ENCODE measurements at places on chromosomes 4 and X.

- H3K4me3 ChIP-seq: no peak overlapping the region
- peaks cover 9% of the 10 kb centered on the region for H3K4me1 ChIP-seq
- no peaks in the 10 kb centered on the region for H3K27me3 ChIP-seq
- no peaks in the 10 kb centered on the region for H3K36me3 ChIP-seq
These were observed 8.7 kb downstream of the GUCY2F start for GRCh38 chrX:109472939-109473735.

DNA sequence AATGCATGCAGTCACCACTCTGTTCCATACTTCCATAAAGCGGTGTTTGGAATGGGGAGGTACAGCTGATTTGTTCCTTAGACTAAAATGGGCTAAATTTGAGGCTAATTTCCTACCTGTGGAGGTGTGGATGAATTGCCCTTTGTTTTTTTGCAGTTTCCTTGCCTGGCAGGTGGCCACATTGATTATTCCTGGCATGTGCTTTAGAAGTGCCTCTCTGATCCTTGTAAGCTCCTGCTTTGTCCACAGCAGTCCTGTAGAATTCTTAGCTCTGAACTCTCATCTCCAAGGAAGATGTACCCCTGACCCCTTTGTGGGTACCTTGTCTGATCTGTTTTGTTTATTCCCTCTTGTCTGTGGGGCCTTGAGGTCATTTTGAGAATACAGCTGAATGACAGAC lies 136.8 kb downstream of the ADGRL3 start:
- no peaks in the 10 kb centered on the region for H3K27me3 ChIP-seq
- H3K36me3 ChIP-seq: no peaks in the 10 kb centered on the region
- H3K4me3 ChIP-seq: no peak overlapping the region
- DNase-seq: no peak

- no peak for DNase-seq
- H3K27ac ChIP-seq: no peak overlapping the region
- H3K36me3 ChIP-seq: no peaks in the 10 kb centered on the region
- no peaks in the 10 kb centered on the region for H3K4me1 ChIP-seq
- H3K27me3 ChIP-seq: no peaks in the 10 kb centered on the region
- no peak overlapping the region for H3K4me3 ChIP-seq
These were observed 213.2 kb upstream of the ZFP42 start for GRCh38 chr4:187782286-187782824.

DNA sequence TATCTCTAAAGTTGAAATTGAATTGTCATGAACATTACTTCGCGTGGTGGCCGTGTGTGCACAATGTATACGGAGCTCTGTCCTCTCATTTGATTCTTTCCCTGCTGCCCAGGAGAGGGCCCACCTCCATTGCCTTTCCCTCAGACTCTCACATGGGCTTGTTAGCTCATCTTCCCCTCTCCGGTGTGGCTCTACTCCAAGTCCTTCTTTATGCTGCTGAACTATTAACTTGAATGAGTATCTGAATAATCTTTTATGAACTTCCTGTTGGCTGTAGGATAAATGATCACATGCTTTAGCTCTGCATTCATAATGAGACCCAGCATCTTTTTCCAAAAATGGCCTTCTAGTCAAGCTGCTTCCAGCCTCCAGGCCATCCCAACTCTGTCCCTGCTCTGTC lies 68.8 kb upstream of the CLNK start:
- H3K4me3 ChIP-seq: no peak overlapping the region
- H3K36me3 ChIP-seq: no peaks in the 10 kb centered on the region
- DNase-seq: no peak
- no peak overlapping the region for H3K27ac ChIP-seq
- peaks cover 5% of the 10 kb centered on the region for H3K27me3 ChIP-seq

DNA sequence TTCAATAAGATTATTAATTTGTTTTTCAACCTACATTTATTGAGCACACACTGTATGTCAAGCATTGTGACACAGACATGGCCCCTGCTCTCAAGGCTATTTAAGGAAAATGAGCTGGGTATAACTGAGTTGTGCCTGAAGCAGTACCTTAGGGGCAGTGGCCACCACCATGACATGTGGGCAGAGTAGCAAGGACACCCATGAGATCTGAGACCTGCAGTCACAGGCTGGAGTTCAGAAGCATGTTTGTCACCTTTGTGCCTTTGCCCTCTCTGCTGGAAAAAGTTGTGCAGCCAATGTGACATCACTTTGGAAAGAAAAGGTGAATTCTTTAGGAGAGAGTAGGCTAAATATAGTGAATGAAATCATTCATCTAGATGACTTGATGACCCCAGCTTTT lies 501.3 kb downstream of the BCOR start:
- no peak for DNase-seq
- no peak overlapping the region for H3K4me3 ChIP-seq
- H3K27me3 ChIP-seq: peaks cover 2% of the 10 kb centered on the region
- H3K4me1 ChIP-seq: peaks cover 8% of the 10 kb centered on the region
- H3K36me3 ChIP-seq: no peaks in the 10 kb centered on the region
- H3K27ac ChIP-seq: no peak overlapping the region
